ENCODE measurements at places on chromosomes 5 and 9.

DNA sequence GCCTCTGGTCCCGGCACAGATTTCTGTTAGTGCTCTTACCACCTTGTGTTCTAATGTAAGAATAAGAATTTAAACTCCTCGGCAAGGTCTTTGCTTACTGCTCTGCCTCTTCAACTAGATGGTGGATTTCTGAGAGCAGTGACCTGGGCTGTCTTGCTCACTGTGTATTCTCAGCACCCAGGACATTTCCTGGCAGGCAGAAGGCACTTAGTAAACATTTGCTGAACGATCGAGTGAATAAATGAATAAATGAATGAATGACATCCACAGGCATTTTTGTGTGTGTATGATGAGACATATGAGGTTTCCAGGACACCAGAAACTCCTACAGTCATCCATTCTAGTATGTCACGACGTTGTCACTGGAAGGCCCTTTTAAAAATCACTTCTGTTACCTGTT, 143.2 kb downstream of the BOD1 start:
- no peak for DNase-seq

DNA sequence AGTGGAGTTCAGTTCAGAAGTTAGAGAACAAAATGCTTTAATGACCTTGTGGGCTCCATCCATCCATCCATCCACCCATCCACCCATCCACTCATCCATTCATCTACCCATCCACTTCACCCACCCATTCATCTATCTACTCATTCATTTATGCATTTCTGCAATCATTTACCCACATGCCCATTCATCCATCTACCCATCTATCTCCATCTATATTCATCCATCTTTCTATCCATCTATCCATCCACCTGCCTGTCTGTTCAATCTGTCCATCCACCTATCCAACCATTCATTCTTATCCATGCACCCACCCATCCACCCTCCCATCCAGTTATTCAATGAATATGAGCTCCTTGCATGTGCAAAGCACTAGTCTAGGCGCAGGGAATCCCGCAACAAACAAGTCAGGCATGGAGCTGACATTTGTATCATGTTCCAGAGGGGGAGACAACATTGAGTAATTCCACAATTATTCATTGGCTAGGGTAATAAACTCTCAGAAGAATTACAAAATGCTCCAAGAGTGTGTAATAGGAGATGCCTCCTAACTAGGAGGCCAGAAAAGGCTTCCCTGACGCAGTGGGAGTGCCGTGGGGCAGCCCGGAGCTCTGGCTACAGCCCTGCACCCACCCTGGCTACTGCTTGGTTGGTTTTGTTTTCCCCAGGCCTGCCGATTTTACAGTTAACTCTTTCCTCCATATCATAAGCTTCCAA, 211.2 kb downstream of the NXNL2 start:
- DNase-seq = peak; percentile 69

DNA sequence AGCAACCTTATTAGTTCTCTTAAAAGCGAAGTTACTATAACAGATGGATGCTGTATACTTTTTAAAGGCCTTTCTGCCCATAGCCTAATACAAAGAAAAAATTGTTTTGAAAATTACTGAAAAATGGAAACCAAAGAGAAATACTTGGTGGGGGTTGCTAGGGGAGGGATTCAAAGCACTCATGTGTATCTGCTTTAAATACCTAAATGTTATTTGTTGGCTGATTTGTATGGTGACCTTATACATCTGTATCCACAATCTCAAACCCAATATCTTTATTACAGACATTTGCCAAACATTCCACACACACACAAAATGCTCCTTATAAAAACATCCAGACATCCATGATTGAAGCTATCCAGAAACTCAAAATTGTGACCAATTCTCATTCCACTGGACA, 172.0 kb downstream of the ADAMTS12 start:
- no peak for DNase-seq

GRCh38 chr5:102971676-102972293, 148.2 kb downstream of the GIN1 start:
- DNase-seq = no peak

GRCh38 chr5:159785656-159786055, 130.6 kb upstream of the ADRA1B start:
- no peak for DNase-seq

DNA sequence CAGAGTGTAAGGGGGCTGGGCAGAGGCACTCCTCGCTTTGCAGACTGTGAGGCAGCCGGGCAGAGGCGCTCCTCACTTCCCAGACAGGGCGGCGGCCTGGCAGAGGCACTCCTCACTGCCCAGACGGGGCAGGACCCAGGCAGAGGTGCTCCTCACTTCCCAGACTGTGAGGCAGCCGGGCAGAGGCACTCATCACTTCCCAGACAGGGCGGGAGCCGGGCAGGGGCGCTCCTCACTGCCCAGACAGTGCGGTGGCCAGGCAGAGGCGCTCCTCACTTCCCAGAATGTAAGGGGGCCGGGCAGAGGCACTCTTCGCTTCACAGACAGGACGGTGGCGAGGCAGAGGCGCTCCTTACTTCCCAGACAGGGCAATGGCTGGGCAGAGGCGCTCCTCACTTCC, 442.5 kb downstream of the SPATA31D1 start:
- DNase-seq = no peak

- DNase-seq = no peak
These were observed 260.5 kb upstream of the MVB12B start for GRCh38 chr9:126066131-126066530.

DNA sequence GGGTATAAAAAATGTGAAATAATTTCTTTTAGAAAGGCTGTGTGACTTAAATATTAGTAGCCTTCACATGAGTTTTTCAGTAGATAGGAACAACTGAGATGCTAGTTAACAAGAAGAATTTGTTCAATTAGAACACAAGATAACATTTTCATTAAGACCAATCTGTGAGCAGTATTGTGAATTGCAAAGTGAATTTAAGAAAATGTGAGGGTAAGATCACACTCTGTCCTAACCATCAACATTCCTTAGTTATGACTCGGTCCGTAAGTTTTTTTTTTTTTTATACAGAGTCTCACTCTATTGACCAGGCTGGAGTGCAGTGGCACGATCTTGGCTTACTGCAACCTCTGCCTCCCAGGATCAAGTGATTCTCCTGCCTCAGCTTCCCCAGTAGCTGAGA, 180.2 kb upstream of the EGFLAM start:
- no peak for DNase-seq

- DNase-seq = no peak
These were observed 25.7 kb downstream of the TAS2R1 start for GRCh38 chr5:9604416-9604815.

DNA sequence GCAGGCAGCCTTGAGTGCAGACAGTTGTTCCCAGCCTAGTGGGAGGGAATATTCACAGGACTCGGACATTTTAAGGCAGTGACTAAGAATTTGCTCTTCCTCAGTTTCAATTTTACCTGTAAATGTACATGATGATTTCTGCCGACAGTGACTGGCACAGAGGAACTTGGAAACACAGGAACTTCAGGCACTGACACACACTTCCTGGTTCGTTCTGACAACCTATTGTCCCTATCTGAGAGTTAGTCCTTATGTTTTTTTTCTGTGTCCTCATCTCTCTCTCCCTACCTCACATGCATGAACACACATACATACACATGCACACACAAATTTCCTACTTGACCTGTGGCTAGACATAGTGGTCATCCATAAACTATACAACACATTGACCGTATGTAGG, 89.4 kb upstream of the CD180 start:
- DNase-seq = no peak

GRCh38 chr5:96753848-96754247, 53.9 kb downstream of the ERAP1 start:
- no peak for DNase-seq

DNA sequence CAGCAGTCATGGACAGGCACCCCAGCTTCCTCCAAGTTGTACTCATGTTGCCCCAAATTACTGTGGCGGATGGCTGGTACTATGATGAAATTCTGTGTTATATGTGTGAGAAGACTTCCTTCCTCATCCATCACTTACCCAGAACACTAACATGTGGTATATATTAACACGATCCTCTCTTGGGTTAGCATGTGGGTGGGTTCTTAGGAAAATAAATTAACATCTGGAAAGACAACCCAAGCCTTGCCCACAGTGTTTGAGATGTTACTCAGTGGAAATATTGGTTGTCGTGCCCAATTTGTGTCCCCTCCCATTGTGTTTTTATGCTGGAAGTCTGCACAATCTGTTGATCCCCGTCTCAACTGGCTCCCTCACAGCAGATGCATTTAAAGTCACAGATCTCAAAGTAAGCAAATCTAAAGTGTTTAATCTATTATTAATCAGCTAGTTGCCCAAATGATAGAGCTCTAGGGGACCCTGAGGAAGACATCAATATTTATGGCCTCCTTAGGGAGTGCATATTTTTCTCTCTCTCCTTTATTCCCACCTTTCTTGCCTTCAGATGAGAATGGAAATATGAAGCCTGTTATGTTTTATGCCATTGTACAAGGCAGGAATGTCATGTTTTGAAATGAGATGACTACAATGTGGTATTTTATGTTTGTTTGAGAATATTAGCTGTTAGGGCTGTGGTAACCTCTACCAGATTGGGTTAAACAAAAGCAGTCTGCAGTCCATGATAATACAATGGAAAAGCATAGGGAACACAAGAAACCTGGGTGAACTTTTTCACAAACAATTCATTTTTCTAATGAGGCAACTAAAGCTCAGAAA, 93.9 kb downstream of the GRIA1 start:
- no peak for DNase-seq

DNA sequence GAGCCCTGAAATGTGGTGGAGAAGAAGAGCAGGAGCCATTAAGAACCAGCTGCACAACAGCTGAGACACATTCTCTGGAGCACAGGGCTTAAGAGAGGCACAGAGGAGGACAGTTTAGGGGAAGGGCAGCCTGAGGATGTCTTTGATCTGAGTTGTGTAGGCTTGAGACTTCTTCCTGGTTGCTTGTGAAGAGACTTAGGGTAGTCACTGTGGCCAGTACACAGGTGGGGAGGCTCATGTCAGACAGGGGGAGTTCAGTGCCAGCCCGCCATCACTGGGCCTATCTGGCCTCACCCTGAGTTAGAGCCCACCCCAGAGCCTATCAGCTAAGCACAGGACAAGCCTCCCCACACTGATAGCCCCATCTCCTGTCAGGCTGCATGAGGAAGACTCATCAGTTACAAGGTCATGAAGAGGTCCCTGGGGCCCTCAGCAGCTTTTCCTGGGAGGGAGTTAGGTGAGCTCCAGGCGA, 19.8 kb downstream of the SLC22A4 start:
- DNase-seq = no peak

GRCh38 chr9:29659014-29659413, 2085.7 kb upstream of the C9orf72 start:
- no peak for DNase-seq

GRCh38 chr9:36914212-36914577, 119.9 kb downstream of the PAX5 start:
- DNase-seq = no peak

GRCh38 chr5:137395011-137395755, 103.9 kb downstream of the SPOCK1 start:
- no peak for DNase-seq

DNA sequence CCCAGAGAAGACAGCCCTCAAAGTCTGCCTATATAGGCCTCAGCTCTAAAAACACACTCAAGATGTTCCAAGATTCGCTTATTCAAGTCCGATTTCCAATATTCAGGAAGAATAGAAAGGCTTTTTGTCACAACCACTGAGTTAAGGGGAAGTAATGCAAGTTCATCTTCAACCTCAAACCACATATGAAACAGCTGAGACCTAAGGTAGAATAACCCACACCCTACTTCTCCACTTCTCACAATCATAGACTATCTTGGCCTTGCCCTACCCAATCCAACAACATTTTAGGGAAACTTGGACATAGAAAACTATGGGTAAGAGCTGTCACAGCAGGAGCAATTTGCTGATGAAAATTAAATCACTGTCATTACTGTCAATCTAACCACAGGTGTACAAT, 152.0 kb upstream of the LRRTM2 start:
- DNase-seq = no peak

DNA sequence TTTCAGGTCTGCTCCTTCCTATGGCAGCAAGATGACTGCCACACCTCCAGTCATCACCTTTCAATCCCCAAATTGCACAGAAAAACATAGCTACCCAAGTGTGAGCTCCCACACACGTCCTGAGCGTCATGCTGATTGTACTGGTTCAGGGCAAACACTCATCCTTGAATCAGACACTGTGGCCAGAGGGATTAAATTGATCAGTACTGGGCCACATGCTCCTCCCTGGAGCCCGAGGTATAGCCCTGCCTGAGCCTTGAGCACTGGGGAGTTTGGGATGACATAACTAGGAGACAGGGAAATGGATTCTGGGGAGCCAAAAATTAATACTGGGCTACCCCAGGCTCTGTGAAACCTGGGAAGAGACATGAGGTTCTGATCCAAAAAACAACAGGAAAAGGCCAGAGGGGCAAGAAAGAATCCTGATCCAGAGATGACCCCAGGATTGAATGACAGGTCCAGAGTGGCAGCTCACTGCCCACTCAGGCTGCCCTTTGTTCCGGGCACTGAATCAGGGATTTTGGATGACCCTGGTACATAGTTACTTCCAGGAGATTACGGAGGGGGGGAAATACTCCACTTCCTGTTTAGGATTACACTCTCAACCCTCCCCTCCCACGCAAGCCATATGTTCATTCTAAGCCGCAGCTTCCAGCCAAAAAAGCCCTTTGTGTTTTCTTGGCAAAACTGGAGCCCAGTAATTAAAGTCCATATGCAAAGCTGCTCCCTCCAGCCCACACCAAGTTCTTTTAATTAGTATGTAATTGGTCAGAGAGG, 141.6 kb upstream of the SPRY4 start:
- no peak for DNase-seq
